ENCODE measurements at places on chromosomes 3 and 15.

DNA sequence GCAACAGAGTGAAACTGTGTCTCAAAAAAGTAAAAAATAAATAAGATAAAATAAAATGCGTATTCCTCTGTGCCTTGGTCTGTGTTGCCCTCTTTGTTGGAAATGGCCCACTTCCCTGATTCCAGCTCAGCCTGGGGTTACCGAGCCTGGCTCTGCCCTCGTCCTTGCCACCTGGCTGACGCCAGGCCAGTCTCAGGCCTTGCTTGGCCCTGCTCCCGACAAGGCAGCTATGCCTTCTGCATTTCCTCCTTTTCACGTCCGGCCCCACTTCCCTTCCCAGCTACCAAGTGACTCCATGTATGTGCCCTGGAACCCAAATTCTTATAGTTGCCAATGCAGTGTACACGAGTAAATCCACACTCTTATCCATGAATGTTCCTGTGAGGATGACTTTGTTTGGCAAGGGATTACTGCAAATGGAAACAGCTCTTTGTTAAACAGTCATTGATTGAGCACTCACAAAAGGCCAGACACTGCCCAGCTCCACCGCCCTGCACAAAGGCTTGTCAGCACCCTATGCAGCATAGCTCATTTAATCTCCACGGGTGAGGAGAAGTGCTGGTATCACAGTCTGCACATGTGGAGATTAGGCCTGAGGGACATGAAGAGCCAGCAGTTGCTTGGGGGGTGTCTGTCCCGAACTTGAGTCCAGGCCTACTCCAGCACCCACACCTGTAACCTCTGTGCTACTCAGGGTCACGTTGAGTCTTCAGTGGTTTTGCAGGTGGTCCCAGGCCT is 25.1 kb downstream of the SPSB4 start:
- DNase-seq, result no peak

- DNase-seq, result no peak
Measured at GRCh38 chr3:59163953-59164352, 114.1 kb upstream of the CFAP20DC start.

DNA sequence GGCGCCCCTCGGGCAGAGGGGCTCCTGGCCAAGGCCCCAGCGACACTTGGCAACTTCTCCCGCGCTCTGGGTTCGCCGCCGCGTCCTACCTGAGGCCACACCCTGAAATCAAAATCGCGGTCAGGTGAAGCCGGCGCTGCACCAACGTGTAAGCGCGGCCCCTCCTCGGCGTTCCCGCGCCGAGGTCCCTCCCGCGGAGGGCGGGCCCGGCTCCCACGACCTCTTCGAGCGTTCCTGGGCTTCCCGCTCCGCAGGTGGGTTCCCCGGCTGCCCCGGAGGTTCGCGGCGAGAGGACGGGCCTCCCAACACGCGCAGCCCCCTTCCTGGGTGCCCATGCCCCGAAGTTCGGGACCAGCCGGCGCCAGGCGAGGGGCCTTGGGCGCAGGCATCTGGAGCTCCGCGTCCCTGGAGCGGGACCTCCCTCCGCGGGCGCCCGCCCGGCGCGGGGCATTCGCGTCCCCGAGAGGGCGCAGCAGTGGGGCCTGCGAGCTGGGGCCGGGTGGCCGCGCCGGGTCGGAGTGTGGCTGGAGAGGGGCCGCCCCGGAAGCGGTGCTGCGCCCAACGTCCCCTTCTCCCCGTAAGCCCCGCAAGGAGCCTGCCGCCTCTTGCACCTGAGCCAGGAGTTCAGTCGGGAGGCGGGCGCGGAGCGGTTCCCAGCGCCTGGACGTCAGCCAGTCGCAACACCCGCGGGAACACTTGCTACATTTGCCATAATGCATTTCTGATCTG is 13.7 kb downstream of the PAK6 start:
- DNase-seq, result peak; percentile 35

- DNase-seq, result no peak
Measured at GRCh38 chr15:40902605-40903561, 8.6 kb downstream of the VPS18 start.

DNA sequence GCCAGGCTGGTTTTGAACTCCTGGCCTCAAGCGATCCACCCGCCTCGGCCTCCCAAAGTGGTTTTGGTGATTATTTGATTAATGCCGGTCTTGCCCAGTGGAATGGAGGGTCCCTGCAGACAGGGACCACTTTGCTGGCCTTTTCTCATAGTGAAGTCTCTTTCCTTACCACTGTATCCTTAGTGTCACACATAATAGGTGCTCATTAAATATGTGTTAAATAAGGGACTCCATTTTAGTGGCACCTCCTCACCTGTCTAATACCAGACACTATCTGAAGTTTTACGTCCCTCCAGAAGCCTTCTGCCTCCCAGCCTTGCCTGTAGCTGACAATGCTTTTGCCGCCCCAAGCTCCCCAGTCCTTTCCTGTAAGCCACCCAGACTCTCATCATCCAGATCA is 91.3 kb downstream of the AAGAB start:
- no peak for DNase-seq

DNA sequence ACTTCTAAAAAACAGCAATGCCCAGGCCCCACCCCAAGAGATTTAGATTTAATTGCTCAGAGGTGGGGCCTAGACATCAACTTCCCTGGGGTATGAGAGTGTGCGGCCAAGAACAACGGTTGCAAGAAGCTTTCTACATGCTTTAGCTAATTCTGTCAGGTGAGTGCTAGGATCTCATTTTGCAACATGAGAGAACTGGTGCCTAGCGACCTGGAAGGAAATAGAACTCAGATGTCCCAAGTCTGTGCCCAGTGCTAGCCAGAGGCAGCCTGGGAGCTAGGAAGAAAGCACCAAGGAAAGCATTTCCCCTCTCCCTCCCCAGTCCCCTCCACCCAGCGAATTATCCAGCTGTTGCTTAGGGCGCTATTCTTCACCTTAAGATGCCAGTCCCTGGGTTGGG is 22.9 kb upstream of the HRH1 start:
- no peak for DNase-seq

DNA sequence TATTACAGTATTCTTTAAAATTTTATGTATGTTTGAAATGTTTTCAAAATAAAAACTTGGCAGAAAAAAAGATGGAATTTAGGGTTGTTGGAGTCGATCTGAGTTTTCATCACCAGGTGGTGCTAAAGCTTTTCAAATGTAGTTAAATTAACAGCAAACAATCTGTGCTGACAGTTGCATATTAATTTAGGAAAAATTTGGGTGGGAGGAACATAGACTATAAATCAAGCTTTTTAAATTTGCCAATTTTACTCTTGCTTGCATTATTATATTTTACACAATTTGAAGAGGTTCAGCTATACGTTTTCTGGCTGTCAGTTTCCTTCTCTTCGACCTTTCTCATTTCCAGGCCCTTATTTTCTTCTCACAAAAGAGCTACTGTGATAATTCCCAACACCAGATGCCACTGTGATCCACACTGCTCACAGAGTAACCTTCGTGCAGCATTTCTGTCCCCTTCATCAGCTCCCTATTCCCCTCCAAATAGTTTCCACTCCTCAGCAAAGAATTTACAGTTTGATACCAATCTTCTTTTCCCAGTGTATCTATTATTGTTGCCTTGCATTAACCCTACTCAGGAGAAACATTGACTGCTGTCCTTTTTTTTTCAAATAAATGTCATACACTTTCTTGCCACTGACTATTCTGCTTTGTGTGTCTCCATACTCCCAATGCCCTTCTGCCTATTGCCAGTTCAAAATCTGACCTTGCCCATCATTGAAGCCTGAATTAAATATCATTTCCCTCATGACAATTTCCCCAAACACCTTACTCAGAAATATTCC is 53.4 kb upstream of the EIF5A2 start:
- DNase-seq, result no peak

DNA sequence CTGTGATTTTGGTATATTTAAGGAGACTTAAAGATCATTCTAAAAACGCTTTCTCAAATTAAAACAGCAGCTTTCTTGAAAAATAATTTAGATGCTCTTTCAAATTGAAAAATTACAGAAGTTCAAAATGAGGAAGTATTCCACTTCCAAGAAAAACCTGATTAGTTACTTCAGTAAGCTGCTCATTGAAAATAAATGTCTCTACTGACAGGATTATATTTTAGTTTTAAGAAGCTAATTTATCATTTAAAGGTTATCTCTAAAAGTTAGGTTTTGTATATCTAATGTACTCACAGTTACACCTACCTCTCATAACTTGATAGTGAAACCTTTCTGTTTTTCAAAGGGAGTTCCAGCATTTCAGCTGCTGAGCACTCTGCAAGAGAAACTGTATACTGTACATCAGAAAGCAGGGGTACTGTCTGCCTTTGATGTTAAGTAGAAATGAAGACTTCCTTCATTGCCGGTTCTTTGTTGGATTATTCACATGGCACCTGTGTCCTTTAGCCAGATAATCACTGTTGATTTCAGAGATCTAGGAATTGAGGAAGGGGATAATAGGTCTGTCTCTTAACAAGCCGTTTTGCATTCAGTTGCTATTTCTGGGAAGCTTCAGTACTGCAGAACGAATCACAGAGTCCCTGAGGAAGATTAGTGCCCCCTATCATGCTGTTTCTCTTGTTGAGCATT is 161.6 kb downstream of the TCF12 start:
- DNase-seq, result no peak

GRCh38 chr15:101045236-101045646 is 126.1 kb downstream of the LRRK1 start:
- DNase-seq, result no peak

GRCh38 chr3:14386254-14386653 is 16.2 kb upstream of the SLC6A6 start:
- DNase-seq, result no peak

DNA sequence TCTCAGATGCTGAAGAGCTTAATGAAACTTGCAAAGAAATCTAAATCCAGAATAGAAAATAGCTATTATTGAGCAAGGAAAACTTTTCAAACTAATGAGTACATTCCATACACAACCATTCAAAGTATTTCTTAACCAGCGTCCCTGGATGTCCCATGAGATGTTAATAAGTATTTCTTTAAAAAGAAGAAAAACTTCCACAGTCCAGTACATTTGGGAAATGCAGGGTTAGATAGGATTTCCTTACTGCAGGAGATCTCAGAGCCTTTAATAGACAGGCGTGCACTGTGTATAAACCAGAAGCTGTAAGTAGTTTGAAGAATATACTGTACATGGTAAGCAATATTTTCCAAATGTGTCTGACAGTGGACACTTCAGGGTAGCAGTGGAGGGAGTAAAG is 29.6 kb upstream of the BHLHE40 start:
- no peak for DNase-seq

DNA sequence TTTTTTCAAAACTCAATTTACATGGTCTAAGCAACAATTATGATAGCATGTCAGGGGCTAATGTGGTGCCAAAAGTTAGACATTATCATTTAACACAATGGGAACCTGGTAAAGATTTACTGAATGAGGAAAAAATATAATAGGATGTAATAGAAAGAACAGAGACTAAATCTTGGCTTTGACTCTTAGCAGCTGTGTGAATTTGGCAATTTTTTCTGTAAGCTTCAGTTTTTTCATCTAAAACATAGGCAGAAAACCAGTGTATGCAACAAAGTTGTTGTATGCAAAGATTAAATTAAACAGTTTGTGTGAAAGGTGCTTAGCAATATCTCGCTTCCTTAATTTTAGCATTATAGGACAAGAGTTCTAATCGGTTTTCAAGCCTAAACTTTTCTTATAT is 57.6 kb downstream of the ZBTB20 start:
- DNase-seq, result no peak

- no peak for DNase-seq
Measured at GRCh38 chr15:38351466-38351865, 98.8 kb downstream of the SPRED1 start.

DNA sequence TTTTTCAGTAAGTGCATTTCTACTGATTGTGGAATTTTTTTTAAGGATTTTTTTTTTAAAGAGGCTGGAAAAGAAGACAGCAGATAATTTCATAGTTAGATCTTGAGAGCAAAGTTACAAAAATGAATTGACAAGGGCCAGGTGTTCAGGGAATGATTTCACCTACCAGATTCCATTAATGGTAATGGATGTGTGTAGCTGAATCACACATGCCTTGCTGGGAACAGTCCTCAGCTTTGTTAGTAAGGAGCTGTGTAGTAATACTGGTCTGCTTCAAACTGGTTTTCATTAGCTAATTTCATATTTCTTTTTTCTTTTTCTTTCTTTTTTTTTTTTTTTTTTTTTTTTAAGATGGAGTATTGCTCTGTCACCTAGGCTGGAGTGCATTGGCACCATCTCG is 16.0 kb downstream of the NR1D2 start:
- DNase-seq, result no peak

DNA sequence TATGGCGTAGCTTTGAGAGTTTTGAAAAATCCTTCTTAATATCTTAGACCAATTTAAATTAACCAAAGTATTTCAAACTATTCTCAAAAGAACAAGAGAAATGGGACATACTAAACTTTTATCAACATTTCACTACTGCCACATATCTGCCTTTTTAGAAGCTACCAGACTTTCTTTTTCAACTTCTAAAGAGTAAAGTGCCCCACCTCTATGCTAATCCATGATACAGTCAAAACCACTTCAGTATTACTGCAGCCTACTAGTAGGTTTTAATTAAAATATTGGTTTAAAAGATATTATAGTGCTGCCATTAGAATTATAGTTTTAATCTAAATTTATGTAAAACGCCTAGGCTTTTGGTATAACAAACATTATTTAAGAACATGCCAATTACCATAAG is 15.1 kb downstream of the HERC1 start:
- DNase-seq, result no peak

DNA sequence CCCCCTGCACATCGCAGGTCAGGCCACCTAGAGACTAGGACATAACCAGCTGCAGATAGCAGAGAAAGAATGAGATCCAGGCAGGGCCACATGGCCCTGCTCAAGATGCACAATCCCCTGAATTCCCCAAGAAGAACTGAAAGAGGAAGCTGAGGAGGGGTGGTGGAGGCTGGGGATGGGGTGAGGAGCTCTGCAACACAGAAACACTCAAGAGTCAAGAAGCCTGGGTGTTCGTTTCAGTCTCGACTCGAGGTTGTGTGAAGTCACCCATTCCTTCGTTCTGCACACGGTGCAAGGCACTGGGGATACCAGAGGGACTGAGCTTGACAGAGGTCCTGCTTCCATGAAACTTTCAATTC is 62.0 kb downstream of the TLE3 start:
- DNase-seq, result no peak

GRCh38 chr3:114179575-114179974 is 723 bp upstream of the DRD3 start:
- DNase-seq, result no peak

DNA sequence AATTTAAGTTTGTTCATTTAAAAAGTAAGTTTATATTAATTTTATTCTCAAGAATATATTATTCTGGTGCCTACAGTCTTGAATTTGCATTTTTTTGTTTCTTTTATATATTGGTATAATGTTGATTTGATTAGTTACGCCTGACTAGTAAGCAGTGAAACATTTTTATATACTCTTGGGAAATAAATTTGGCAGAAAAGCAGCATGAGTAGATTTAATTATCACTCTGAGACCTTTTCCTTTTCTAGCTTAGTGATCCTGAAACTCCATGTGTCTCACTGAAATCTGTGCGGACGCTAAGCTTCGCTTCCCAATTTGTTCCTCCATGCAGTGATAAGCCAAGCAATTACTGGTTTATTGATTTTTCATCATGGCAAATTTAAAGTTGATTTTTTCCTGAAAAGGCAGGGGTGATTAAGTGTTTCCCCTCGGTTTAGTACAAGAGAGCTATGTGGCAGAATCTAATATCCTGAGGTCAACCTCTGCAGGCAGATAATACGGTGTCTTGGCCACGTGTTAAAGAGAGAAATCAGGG is 87.2 kb upstream of the MLF1 start:
- DNase-seq, result no peak

- no peak for DNase-seq
Measured at GRCh38 chr3:42780892-42781700, 8.0 kb upstream of the CCDC13 start.

Data from activated T-cell treated with anti-CD3 and anti-CD28 coated beads, Interleukin-2, amount 50 U/mL, for 1 hour (primary cell).